Activated CD8-positive, alpha-beta memory T cell treated with anti-CD3 and anti-CD28 coated beads, Interleukin-2, amount 10 ng/mL, durations not matched to agents 7 days and 5 days (primary cell): ENCODE measurements at places on chromosomes 13 and 19. TPM values are rescaled to one million over a fixed set of nuclear protein-coding genes. Genes with fewer than 3 reads are reported as not detected.

DNA sequence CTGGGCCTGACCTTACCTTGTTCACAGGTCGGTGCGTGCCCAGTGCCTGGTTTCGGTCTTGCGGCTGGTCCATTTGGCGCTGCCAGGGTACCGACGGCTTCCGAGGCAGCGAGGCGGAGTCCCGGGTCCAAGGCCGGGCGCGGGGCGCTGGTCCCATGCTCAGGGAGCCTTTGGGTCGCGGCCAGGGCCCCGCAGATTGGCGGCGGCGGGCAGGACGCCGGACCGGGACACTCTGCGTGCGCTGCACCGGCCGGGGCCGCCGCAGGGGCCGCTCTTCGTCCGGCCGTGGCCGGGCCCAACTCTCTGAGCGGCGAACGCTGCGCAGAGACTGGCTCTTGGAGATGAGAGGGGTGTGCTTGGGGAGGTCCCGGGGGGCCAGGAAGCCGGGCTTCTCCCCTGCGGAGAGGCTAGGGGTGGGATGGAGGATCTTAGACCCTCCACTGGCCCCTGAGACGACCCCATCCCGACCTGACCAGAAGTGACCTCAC is 3.4 kb upstream of the WIZ start:
- DNase-seq = no peak

GRCh38 chr19:38033658-38034491 is 126.9 kb downstream of the SIPA1L3 start:
- no peak for DNase-seq

- DNase-seq = no peak
These were observed 82.9 kb downstream of the PDS5B start for GRCh38 chr13:32669030-32669646.

GRCh38 chr19:19558055-19558454 is 20.0 kb downstream of the CILP2 start:
- no peak for DNase-seq

The ZNF790 gene
- total RNA-seq = 7.8 TPM

The POLR1G gene
- 8.9 TPM for total RNA-seq

DNA sequence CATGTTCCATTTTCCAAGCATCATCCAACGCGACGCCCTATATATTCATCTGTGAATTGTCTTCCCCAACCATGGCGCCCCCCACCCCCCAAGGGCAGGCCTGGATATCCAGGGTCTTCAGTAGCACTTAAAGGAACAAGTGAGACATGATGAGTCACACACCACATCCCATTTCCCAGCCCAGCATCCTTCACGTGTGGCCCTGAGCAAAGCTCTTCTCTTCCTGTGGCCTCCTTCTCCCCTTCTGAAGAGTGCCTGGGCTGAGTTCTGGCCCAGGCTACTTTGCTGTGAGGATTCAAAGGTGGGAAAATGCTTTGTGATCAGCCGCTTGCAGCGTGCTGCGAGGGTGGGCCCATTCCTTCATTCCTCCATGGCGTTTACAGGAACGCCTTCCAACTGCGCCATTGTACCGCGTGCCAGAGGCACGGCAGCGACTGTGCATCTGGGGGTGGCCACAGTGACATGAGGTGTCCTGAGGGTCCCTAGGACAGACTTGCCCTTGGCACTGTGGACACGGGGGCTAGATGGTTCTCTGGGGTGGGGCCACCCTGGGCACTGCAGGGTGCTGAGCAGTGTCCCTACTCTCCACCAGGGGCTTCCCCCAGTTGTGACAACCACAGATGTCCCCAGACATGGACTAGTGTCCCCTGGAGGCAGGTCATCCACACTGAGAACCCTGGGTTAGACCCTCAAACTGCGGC is 11.7 kb downstream of the PLIN4 start:
- DNase-seq = peak; percentile 49

GRCh38 chr19:42201489-42202289 is 15.8 kb downstream of the DEDD2 start:
- peak; percentile 84 for DNase-seq

DNA sequence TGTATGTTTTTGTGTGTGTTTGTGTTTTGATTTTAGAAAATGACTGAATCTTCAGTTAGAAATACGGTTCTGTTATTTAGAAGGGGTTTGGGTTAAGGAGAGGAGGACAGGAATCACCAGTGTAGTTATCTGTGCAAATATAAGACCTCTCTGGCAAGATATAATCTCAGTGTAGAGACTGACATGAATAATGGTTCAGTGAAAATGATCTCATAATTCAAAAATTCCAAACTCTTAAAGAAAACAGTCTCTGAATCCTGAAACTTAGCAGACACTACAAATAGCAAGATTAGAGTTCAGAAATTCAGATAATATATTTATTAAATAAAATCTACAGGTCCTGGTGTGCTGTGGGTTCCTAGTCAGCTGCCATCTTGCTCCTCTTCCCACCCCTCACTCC is 73.5 kb downstream of the PDS5B start:
- DNase-seq = no peak

The LGALS14 gene
- total RNA-seq = not detected

The CCDC70 gene
- not detected for total RNA-seq

- DNase-seq = no peak
These were observed 31.7 kb downstream of the BRD4 start for GRCh38 chr19:15300533-15301197.

DNA sequence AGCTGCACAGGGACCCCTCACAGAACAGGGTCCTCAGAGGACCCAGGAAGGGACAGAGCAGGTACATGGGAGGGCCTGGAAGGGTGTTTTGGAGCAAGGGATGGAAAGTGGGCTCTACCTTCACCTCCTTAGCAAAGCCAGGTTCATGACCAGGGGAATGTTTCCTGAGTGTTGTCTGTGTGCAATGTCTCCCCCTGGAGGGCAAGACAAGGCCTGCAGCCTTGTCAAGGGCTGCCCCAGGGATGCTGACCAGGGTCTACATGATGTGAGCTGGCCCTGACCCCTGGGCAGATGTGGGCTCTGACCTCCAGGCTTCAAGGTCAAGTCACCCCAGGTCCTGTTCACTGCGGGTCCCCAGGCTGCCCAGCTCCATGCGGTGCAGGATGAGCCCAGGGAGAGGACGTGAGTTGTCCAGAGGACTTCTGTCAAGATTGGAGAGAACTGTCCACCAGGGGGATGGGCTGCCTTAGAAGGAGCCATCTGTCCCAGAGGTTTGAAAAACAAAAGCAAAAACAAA is 1.0 kb upstream of the CEACAM1 start:
- peak; percentile 83 for DNase-seq

DNA sequence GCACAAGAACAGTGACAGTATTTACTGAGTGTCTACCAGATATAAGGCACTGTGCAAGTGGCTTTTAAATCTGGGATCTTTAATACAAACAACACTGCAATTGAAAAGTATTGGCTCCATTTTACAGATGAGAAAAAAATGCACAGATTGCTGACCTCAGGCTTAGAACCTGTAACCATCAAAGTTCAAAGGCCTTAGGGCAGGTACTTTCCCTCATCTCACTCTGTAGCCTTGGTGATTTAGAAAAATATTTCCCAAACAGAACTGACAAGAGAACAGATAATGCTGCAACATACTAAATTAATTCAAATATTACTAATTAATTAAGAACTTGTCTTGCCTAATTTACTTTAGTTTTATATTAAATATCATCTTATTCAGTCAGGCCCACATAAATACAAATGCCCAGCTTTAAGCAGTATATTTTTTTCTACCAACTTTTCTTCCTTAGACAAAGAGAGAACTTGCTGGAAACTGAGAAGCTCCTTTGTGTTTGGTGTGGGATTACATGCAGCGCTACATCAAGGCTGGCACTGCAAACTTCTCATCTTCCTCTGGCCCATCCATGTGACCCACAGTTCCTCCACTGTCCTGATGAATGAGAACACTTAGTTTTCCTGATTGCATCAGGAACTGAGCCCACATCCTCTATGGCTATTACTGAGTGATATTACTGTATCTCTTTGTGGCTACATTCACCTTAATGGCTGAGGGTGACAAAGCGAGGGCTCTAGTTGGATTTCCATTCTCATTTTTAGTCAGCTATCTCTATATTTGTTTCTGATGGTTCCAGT is 302.1 kb downstream of the ENOX1 start:
- no peak for DNase-seq

DNA sequence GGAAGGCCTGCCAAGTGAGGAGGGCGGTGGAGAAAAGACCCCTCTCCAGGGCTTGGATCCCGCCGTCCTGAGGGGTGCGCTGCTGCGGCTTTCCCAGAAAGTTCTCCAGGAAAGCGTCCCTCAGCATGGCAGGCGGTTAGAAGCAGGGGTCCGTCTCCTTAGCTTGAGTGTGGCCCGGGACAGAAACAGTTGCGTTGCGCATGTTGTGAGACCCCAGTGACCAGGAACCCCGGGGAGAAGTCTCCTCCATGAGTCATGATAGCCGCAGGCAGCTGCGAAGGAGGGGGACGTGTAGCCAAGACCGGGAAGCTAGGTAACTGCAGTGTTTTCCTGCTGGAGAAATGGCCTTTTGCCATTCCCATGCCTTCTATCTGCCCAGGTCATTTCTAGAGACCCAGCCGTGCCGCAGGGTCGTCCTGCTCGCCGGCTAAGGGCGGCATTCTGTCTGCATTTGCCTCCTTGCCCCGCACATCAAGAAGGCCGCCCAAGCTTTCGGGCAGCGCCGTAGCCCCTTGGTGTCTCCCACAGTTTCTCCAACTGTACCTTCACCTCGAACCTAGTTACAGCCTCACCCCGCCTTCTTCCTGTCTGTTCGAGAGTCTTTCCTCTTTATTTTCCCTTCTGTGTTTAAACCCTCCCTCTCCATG is 64.3 kb downstream of the TM9SF2 start:
- no peak for DNase-seq

- DNase-seq = no peak
These were observed 216 bp downstream of the SUGP2 start for GRCh38 chr19:19033176-19033425.

DNA sequence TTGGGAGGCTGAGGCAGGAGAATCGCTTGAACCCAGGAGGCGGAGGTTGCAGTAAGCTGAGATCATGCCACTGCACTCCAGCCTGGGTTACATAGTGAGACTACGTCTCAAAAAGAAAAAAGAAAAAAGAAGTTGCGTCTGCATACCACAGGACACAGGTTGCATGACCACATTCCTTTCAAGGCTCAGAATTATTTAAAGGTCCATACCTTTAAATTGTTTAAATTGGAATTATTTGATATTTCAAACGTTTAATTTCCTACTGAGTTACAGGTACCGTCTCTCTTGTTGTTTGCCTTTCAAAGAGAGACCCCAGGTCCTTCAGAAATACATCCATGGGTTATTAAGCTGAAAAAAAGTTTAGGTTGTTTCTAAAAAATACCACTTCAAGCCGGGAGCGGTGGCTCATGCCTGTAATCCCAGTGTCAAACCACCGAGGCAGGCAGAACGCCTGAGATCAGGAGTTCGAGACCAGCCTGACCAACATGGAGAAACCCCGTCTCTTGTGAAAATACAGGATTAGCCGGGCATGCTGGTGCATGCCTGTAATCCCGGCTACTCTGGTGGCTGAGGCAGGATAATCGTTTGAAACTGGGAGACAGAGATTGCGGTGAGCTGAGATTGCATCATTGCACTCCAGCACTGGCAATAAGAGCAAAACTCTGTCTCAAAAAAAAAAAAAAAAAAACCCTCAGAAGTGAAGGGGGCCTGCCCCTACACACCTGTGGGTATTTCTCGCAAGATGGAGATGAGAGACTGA is 18.6 kb downstream of the ZNF816 start:
- DNase-seq = no peak

The CALR3 gene
- total RNA-seq = not detected
